M059J (cell line): ENCODE measurements at places on chromosomes 1 and 21. TPM values are rescaled to one million over a fixed set of nuclear protein-coding genes. Genes with fewer than 3 reads are reported as not detected.
A peak's percentile ranks its signal among the peaks of the same experiment; 100 is the strongest.

GJB5 gene
- total RNA-seq: not detected in 2 replicates

CFAP107 gene
- not detected in 2 replicates for total RNA-seq

GRCh38 chr1:204634260-204634910 is 51.2 kb downstream of the LRRN2 start:
- no peak for DNase-seq

DNA sequence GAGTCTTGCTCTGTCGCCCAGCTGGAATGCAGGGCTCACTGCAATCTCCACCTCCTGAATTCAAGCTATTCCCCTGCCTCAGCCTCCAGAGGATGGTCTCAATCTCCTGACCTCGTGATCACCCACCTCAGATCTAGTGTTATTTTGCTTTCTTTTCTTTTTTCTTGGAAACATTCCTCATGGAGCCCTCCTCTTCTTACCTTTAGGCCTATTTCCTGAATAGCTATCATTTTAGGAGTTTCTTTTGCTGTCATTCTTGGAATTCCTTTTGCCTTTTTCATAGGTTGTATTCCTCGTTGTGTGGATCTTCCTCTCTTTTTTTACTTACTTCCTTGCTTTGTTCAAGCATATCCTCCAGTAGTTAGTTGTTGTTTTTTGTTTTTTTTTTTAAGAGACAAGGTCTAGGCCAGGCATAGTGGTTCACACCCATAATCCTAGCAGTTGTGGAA is 173.8 kb downstream of the RASAL2 start:
- peak; percentile 78 for DNase-seq

DMBX1 gene
- not detected in 2 replicates for total RNA-seq

- DNase-seq: no peak
Measured at GRCh38 chr1:1031659-1032235, 11.8 kb downstream of the AGRN start.
